Thyroid gland (tissue), 4 donors: ENCODE measurements at places on chromosomes 12 and 14. TPM values are rescaled to one million over a fixed set of nuclear protein-coding genes. Genes with fewer than 3 reads are reported as not detected.

The PROX2 gene
- not detected for total RNA-seq

DNA sequence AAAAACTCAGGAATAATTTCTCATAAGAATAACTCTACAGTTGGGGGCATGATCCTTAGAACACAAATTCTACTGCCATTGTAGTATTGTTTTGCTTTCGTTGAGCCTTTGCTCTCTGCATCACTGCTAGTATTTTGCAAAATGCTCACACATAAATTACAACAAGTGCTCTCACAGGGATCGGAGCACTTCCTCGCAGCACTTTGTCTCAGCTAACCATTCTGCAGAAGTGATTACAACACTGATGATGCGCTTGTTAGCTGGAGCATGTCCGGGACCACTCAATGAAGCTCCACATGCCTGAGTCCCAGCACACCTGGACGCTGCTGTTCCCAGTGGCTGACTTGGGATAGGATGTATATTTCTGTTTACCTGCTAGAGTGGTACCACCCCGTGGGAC lies 31.6 kb downstream of the MOAP1 start:
- H3K4me1 ChIP-seq = no peaks in the 10 kb centered on the region
- H3K36me3 ChIP-seq = no peaks in the 10 kb centered on the region
- no peak overlapping the region for H3K27ac ChIP-seq
- DNase-seq = no peak
- H3K4me3 ChIP-seq = no peak overlapping the region

The ST8SIA1 gene
- 5.2 TPM for total RNA-seq

GRCh38 chr12:118034429-118035189 lies 18.1 kb downstream of the RFC5 start:
- H3K36me3 ChIP-seq = peaks cover 88% of the 10 kb centered on the region
- no peak overlapping the region for H3K27ac ChIP-seq
- H3K4me3 ChIP-seq = no peak overlapping the region
- no peaks in the 10 kb centered on the region for H3K4me1 ChIP-seq
- no peak for DNase-seq
- no peaks in the 10 kb centered on the region for H3K27me3 ChIP-seq

GRCh38 chr12:94707892-94708291 lies 57.5 kb upstream of the TMCC3 start:
- H3K4me3 ChIP-seq = no peak overlapping the region
- no peaks in the 10 kb centered on the region for H3K36me3 ChIP-seq
- DNase-seq = peak; percentile 73
- H3K27me3 ChIP-seq = no peaks in the 10 kb centered on the region
- peaks cover 13% of the 10 kb centered on the region for H3K4me1 ChIP-seq

DNA sequence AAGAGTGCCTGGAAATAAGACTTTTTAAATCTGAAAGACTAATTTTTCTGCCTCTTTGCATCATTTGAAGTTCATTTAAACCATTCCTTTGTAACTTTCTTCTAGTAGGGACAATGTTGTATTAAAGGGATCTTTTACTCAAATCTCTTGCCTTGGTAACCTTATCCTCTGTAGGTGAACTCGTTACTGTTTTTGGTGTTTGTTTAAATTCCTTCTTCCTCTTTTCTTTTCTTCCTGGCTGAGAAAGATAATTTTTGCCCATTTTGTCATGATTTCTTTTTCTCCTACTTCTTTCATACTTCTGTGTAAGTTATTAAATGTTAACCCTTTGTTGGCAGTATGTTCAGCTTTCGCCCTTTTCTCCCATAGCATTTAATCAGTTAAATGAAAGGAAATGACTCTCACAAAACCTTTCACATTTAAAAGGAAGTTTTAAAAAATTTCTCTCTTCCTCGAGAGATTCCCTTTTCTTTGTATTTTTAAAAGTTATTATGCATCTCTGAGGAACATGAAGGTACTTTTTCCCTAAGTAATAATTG lies 10.3 kb downstream of the VEZT start:
- no peak overlapping the region for H3K4me3 ChIP-seq
- H3K4me1 ChIP-seq = peaks cover 63% of the 10 kb centered on the region
- DNase-seq = no peak
- no peaks in the 10 kb centered on the region for H3K36me3 ChIP-seq
